ENCODE measurements at places on chromosomes 7 and 10. TPM values are rescaled to one million over a fixed set of nuclear protein-coding genes. Genes with fewer than 3 reads are reported as not detected.

The CTAGE6 gene
- polyA plus RNA-seq, result 0.33 TPM

DNA sequence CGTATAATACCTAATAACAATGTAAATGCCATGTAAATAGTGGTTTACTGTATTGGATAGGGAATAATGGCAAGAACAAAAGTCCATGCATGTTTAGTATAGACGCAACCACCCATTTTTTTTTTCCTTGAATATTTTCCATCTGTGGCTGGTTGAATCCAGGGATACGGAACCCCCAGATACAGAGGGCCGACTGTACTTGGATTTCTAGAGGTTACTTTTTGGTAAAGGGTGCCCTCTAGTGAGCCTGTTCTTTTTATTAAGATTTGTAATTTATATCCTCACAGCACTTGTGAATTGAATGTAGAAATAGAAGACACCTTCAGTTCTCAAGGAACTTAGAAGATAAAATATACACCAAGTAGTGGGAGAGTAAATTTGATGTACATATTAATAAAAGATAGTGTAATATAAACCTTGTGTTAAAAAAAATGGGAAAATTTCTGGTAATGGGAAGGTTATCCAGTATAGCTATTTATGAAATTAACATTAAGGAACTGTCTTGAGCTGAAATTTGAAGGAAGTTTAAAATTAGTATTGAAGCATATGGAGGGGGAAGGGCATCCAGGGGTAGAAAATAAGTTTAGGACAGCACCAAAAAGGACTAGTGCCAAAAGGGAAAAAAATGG lies 32.0 kb downstream of the EXOC6 start:
- peak; percentile 43 for DNase-seq

DNA sequence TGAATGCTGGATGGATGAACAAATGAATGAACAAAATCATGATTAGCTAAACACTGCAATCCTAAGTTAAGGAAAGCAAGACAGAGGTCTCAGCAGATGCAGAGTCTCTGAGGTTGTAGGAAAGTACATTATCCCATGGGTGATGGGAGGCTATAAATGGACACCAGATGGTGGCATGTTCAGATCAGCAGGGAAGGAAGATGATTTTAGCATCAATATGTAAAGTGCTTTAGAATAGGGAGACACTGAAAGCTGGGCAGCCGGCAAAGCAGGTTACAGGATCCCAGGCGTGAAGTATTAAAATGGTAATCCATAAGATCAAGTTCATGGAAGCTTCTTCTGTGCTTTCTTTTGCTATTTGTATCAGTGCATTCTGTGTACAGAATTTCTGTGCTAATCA lies 7.9 kb upstream of the RAPGEF5 start:
- DNase-seq, result no peak

- DNase-seq, result no peak
Measured at GRCh38 chr10:77110757-77111156, 526.9 kb downstream of the KCNMA1 start.

DNA sequence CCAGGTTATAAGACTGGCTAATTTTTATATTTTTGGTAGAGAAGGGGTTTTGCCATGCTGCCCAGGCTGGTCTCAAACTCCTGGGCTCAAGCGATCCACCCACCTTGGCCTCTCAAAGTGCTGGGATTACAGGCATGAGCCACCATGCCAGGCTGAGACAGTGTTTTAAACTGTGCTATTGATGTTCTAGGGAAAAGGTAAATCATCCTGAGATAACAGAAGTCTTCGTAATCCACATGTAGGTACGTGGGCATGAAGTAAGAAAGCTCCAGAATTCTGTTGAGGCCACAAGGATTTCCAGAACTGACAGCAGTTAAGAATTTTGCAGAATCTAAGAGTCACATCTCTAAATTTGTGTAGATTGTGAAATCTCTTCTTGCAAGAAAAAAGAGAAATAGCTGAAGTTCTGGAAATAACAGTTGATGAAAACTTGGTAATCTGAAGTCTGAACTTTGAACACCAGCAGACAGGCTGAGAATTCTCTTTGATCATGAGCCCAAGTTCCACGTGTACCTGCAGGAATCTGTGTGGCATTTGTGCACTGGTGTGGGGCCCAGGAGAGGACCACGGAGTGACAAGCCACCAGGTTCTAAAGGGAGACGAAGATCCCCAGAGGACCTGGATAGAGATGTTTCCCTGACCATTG lies 24.6 kb downstream of the C7orf33 start:
- DNase-seq, result no peak
